ENCODE measurements at places on chromosomes 5 and 9.

DNA sequence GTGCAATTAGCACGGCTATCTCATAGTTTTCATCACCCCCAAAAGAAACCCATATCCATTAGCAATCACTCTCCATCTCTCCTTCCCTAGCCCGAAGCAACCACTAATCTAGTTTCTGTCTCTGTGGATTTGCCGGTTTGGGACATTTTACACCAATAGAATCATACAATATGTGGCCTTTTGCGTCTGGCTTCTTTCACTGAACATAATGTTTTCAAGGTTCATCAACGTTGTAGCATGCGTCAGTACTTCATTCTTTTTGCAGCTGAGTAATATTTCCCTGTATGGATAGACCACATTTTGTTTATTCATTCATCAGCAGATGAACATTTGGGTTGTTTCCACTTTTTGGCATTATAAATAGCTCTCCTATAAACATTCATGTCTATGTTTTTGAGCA is 75.4 kb upstream of the TBC1D2 start:
- no peak for DNase-seq

DNA sequence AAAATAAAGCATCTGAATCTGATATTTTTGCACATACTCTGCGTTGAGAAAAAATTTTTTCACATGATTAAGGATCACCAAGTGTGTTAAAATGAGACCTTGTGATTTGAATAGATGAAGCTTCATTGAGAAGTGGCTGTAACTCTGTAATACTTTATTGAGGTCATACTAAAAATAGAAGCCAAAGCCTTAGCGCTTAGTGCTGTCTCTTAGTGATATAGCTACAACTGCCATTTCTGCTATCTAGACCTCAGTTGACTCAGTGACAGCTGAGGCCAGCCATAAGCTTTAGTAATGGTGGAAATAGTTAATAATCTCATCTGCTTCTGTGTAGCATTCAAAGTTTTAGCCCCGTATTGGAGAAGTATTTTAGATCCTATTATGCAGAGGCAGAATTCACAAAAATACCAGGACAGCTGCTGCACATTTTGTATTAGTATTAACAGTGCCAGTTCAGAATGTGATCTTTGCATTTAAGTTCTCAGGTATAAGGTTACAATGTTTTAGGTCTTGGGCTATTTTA is 107.4 kb upstream of the SGCD start:
- DNase-seq = no peak

DNA sequence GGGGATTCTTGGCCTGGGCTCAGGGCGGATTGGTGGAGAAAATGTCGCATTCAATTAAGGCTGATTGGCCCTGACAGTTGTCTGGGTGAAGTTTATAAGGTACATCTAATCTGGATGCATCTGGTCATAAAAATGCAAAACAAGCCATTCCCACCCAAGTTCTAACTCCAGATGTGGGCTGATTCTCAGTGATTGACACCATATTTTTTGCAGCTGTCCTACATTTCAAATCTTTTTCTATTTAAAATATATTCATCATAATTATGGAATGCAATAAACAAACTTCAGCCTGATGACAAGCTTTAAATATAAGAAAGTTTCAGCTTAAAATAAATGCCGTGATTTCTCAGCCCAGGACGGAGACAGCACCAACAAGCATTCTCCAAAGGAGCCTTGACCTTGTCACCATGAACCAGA is 146.4 kb upstream of the SMIM23 start:
- DNase-seq = no peak

DNA sequence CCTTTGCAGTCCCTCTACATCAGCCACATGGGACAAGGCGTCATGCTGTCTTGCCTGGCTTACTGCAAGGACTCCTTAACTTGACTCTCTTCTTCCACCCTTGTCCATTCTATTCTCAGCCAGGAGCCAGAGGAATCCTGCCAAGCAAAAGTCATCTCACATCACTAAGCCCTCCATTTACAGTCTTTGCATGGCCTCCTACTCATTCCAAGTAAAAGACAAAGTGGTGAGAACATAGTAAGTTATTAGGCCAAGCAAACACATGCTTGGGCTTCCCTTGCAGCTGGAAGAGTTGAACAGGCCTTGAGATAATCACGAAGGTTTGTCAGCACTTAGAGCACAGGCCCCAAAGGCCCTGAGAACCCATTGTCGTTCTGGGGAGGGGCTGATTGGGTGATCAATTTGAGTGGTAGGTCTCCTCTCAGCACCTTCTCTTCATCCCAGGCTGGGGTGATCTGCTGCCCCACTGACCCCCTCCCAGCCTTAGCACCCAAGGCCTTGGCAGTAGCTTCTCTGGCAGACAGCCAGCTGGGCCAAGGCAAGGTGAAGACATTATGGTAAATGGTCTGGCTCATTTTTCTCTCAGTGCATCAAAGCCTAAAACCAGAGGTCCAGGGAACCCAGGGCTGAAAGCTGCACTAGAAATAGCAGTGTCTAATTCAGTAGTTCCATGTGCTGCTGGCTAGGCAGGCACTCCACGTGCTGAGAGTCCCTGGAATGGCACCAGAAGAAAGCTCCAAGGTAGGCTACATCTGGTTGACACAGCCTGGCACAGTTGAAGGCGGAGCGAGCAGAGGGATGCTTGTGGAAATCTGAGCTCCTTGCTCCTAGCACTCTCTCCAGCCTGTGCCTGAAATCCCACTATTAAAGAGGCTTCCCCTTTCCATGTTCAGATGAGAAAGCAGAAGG is 121.4 kb downstream of the ASTN2 start:
- DNase-seq = no peak

- DNase-seq = no peak
Observed at GRCh38 chr5:35309365-35310130, 79.3 kb upstream of the PRLR start.

GRCh38 chr5:151684690-151685361 is 1.9 kb downstream of the SPARC start:
- DNase-seq = no peak

- no peak for DNase-seq
Observed at GRCh38 chr5:180739271-180739670, 587 bp downstream of the OR2Y1 start.

DNA sequence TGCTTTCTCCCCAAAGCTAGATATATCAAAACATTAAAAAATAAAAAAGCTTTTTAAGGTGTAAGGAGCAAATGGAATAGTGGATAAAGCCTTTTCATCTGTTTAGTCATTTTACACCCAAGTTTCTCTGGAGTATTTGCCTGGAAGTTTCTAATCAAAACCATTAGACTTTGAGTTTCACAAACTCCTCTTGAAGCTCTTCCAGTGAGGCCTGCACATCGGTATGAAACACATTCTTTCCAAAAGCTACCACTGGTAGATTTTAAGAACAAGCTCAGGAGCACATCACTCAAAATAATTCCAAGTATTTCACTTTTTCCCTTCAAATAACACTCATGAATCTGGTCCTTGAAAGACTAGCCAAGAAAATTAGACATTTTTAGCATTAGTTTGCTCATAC is 5.7 kb downstream of the TRIM52 start:
- DNase-seq = no peak
